ENCODE measurements at places on chromosomes 6 and 20.

GRCh38 chr20:54123587-54124180, 50.1 kb downstream of the CYP24A1 start:
- DNase-seq = no peak

DNA sequence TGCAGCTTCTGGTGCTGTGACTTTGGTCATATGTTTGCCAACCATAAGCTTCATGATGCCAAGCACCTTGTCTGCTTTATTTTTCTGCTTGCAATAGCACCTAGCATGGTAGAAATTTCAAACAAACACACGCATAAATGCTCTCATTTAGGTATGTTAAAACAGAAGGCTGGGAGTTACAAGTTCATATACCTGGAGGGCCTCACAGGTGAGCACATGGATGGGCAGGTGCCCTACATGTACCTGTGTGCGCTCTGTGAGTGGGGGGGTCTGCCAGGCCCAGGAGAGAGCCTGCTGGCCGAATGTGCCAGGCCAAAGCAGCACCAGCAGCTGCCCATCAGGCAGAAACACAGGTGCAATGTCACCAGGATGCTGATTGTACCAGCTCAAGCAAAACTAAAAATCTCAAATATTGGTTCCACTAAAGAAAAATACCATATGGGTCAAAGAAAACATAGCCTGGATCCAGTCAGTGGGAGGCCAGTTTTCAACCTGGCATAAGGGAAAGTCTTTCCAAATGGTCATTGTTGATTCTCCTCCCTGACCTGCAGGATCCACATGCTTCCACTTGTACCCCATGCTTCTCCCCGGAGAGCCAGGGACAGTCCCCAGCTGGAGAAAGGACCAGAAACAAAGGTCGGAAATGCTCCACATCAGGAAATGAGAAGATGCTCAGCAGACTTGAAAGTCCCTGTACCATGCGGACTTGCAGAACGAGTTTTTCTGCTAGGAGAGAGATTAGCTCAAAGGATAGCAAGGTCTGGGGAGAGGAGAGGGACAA, 7.2 kb upstream of the PFDN4 start:
- DNase-seq = no peak

DNA sequence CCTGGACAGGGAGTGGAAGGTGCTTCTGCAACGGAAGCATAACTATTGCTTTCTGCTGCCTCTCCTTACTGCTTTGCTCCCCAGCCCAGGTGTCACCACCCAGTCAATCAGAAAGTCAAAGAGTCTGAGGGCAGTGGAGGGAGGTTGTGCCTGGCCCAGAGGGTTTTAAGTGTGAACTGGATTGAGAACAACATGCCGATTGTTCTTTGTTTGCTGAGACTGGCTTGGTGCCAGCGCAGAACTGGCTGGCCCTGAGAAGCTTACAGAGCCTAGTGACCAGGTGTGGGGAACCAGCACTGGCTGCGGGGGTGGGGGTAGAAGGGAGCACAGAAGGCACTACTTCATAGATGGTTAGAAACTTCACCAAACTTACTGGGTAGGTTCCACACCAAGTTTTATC, 31.1 kb upstream of the ENPP4 start:
- DNase-seq = no peak

GRCh38 chr20:4009309-4009708, 6.0 kb downstream of the RNF24 start:
- no peak for DNase-seq

DNA sequence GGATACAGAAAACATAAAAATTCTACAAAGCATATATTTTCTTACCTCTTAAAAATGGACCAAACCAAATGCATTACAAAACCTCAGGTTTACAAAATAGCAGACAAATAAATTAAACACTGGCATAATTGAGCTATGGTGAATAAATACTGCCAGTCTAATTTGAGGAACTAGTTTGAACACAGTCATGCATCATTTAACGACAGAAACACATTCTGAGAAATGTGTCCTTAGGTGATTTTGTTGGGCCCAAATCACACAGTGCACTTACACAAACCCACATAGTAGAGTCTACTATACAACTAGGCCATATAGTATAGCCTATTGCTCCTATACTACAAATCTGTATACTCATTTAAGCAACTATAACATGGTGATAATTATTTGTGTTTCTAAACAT, 215.6 kb downstream of the FOXC1 start:
- DNase-seq = no peak

DNA sequence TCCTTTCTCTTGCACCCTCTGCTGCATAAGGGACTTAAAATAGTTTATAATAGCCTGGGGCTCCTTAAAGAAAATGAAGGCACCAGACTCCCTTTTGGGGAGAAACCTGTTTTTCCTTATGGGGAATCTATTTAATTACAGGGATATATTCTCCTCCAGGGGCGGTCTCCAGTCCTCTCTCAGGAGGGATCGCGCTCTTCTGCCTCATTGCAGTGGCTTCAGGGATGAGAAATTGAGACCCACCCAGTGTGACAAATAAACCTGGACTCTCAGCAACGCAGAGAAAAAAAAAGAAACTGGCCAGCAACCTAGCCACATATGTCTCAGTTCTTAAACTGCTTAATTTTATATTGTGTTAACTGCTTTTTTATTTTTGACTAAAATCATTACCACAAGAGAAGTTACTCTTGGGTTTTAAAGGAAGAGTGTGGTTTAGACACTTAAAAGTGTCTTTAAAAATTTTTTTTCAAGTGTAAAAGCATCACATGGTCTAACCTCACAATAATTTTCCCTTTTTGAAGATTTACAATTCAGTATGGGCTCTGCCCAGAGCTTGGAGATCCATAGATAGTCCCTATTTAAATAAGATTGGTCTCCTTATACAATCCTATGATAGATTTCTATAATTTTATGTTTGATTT, 11.7 kb upstream of the GOPC start:
- DNase-seq = no peak

Data from Panc1 (cell line).